Right ventricle myocardium inferior (tissue), 1 donor: ENCODE measurements at places on chromosomes 11 and 22.
A peak's percentile ranks its signal among the peaks of the same experiment; 100 is the strongest.

GRCh38 chr11:76208438-76209374 is 2.4 kb upstream of the WNT11 start:
- DNase-seq = peak; percentile 89

- no peak for DNase-seq
Measured at GRCh38 chr11:35011389-35011788, 95.0 kb downstream of the PDHX start.

GRCh38 chr11:10322401-10322800 is 17.5 kb downstream of the ADM start:
- DNase-seq = no peak

DNA sequence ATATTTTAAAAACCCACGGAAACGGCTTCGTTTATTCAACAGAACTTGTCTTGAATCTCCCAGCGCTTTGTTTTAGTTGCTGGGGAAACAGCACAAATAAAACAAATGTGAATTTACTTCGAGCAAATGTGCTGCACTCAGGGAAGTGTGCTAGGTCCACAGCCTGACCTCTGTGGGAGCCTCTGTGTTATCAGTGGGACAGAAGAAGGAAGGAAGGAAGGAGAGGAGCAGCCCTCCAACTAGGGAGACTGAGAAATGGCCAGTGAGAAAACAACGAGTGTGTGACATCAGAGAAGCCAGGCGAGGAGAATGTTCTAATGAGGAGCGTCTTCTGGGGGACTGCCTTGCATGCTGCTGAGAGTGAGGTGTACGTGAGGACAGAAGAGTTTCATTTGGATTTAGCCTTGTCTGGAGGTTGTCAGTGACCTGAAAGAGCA is 42.7 kb downstream of the PPP6R3 start:
- DNase-seq = no peak

- DNase-seq = no peak
Measured at GRCh38 chr11:133305208-133305956, 226.9 kb downstream of the OPCML start.

GRCh38 chr22:43346521-43346929 is 3.4 kb upstream of the SCUBE1 start:
- DNase-seq = no peak

DNA sequence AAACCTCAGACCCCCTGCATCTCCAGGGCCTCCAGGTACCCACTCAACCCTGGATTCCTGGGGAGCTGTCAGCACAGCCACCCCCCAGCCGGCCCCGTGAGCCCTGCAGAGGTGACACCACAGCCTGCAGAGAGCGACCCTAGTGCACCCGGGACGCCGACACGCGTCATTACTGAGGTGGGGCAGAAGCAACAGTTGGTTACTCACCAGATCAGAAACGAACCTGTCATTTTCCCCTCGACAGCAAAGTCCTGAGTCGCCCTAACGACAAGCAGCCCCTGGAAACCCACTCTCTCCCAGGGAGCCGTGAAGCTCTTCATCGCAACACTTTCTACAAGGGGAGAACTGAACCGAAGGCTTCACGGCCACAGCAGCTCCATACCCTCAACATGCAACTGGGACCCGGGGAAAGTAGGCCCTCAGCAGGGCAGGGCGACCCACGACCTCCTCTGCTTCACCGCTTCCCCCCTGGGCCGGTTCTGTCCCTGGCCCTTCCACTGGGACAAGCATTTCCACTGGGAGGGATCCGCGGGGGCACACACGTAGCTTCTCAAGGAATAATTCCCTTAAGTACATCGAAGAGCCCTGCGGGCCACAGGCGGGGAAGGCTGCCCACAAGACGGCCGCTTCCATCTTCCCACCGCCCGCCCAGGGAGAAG is 1.6 kb downstream of the BRD1 start:
- no peak for DNase-seq

GRCh38 chr22:26409719-26410335 is 19.2 kb upstream of the ASPHD2 start:
- DNase-seq = no peak
